Tibial nerve (tissue), 4 donors: ENCODE measurements at places on chromosomes 4 and X. TPM values are rescaled to one million over a fixed set of nuclear protein-coding genes. Genes with fewer than 3 reads are reported as not detected.

GRCh38 chr4:6229095-6229494 lies 28.7 kb upstream of the JAKMIP1 start:
- no peak for DNase-seq

Gene IL15
- 6.7 TPM for total RNA-seq

DNA sequence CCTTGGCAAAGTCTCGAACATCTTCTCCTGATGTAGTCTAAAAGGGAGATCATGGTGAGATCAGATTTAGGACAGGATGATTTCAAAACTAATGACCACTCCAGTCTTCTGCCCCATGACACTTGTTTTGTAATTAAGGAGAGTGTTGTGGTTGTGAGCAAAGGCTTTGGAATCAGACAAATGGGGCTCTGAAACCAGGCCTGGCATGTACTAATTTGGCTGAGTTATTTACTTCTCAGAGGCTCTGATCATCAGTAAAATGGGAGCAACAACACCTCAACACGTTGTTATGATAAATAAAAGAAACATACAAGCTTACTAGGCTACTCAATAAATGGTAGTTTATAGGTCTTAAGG lies 106.9 kb upstream of the FTHL17 start:
- DNase-seq: no peak

Gene F8A2
- not detected for total RNA-seq

Gene NAP1L3
- total RNA-seq: 2.7 TPM

Gene C4orf51
- not detected for total RNA-seq

DNA sequence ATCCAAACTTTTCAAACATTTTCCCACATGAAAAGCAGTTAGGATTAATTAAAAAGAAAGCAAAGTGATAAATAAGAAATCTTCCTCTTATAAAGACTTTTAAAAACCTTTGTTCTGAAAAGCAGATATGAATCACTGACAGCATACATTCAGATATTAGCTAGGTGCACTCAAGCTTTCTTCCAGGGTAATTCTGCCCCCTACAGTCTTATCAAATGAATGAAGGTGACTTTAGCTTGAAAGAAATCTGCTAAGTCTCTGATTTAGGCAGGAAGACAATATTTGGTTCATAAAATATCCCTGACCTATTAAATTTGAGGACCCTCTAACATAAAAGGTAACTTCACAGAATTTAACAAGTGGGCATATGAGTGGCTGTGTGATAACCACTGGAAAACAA lies 209.1 kb upstream of the FAM47A start:
- DNase-seq: no peak

- no peak for DNase-seq
Observed at GRCh38 chr4:69816236-69816635, 43.7 kb downstream of the SULT1E1 start.

DNA sequence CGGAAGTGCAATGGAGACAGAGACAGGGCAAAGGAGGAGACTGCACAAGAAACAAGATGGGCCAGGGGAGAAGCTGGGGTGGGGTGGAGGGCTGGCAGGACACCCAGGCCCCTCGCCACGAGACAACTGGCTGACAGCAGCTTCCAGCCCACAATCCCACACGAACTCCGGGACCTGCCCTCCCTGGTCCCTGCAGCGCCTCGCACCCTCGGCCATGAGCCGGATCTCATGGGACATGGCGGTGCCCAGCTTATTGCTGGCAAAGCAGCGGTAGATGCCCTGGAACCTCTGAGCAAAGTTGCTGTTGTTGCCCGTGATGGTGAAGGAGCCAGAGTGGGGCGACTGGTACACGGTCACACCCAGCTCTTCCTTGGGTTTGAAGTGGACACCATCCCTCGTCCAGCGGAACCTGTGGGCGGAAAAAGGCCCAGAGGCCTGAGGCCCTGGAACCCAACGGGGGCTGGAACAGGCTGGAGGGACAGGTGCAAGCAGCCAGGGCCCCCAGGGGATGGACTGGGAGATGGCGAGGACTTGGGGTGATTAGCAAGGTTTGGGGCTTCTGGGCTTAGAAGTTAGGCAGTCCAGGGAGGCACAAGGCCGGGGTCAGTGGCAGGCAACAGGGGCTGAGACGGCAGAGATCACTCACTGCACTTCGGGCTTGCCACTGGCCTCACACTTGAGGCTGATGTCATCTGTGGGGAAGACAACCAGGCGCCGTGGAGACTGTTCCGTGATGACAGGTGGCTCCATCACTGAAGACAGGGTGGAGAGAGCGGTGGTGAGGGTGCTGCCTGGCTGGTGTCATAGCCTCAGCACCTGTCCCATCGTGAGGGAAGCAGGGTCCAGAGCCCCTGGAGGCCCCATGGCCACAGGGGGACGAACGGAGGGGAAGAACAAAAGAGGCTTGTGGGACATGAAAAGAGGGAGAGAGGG lies 13.8 kb downstream of the L1CAM start:
- no peak for DNase-seq

Gene MAGED1
- total RNA-seq: 51.1 TPM

Gene SLC25A31
- not detected for total RNA-seq

- no peak for DNase-seq
Observed at GRCh38 chr4:189294574-189294973, 646.1 kb upstream of the FRG1 start.

DNA sequence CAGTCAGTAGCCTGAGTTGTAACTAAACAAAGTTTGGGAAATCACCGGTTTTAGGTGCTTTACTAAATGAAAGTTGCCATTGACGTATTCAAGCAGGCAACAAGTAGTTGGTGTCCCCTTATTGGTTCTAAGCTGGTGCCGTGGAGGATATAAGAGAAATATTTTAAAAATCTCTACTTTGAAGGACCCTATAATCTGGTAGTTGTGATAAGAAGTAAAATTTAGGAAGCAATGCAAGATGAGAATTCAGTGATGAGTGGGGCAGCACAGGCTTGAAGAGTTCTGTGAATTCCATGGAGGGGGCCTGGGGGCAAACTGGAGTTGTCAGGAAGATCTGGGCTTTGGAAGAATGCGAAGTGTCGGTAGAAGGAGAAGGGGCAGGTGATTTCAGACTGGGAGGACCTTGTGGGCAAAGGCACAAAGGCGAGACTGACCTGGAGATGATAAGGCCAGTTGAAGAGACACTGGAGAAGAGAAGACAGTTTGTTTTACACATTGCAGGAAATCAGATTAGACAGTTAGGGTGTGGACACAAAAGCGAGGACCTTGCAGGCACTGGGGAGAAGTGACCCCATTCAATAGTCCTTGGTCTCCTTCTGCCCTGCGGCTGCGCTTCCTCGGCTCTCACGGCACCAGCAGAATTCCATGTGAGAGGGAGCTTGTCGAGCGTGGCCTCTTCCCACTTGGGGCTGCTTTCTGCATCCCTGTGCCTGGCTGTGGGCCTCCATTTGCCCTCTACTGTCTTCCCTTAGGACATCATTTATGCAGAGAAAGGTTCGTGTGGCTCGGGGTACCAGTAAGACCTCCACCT lies 1.3 kb downstream of the RHOH start:
- no peak for DNase-seq

GRCh38 chr4:165301833-165302232 lies 25.6 kb upstream of the MSMO1 start:
- no peak for DNase-seq

Gene TCEAL6
- not detected for total RNA-seq

Gene MAGEB1
- total RNA-seq: not detected

DNA sequence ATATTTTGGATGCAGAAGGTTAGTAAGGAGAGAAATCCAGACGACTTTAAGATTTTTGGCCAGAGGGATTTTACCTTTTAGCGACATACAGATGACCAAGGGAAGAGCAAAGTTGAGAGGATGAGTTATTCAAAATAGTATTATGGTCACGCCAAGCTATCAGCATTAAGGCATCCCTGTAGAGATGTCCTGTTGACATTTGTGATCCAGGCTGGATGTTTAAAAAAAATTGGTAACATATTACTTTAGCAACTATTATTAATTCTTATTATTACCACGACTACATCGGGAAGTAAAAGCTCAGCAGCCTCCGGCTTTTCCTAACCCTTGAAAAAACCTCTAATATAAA lies 562 bp upstream of the OSTC start:
- DNase-seq: no peak

- no peak for DNase-seq
Observed at GRCh38 chr4:140834839-140835495, 78.8 kb upstream of the TBC1D9 start.

- DNase-seq: no peak
Observed at GRCh38 chr4:19969492-19969891, 282.2 kb upstream of the SLIT2 start.

Gene GBA3
- total RNA-seq: not detected

Gene STATH
- not detected for total RNA-seq

GRCh38 chrX:72305286-72306084 lies at the start of gene CITED1:
Gene CITED1 (minus strand): TSS chrX:72305914. CDS start chrX:72302869, 3,045 bp downstream.
- DNase-seq: no peak

Gene RTL9
- total RNA-seq: not detected

GRCh38 chrX:78513971-78514738 lies 145.0 kb downstream of the RTL3 start:
- DNase-seq: no peak

Gene SSX4B
- total RNA-seq: not detected

DNA sequence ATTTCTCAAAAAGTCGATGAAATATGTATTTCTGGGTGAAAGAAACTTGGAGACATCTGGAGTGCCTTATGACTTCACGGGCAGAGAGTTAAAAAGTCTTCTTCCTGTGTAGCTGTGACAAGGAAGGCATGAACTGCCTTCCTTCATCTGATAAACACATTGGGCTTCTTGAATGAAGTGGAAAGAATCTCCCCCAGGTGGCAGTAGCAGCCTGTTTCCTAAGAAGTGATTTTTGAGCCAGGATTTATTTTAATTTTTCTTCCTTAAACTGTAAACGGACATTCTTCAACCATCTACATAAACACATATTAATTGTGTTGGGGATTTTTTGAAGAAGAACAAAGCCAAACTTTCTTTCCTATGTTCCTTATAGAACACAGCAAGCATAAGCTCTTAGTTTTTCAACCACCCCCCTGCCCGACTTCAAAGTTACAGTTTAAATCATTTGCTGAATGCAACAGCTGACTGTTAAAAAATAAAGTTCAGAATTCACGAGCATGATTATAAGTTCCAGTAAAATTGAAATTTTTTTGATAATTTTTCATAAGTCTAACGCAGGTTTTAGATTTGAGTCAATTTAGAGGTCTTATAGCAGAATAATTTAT lies 980 bp upstream of the GIMD1 start:
- DNase-seq: peak; percentile 57

Gene MAOA
- 111 TPM for total RNA-seq

DNA sequence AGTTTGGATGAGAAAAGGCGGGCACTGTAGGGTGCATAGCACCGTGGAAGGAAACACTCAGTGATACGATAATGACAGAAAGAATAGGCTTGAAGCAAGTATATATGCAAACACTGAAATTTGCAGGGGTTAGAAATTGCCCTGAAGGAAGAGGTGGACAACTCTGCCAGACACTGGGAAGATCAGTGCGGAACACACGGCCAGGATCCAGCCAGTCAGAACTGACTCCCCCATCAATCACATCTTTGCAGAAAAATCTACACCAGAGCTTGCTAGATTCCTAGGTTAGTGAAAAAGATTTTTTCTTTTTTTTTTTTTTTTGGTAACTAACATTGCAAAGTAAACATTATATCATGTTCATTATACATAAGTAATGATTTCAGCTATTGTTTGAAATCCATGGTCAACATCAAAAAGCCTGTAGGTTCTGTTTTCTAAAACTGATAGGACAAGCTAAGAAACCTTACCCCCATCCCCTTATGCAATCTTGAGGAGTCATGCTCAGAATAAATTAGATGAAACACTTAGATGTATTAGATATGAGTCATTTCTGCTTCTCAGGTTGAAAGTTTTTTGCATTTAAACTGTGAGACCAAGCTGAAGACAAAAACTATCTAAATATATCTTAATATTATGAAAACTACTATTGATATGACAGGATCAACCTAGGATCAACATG lies 38.9 kb downstream of the TRIML1 start:
- DNase-seq: no peak

Gene LANCL3
- 0.22 TPM for total RNA-seq

GRCh38 chr4:184153781-184154180 lies 63.9 kb downstream of the ENPP6 start:
- no peak for DNase-seq

Gene VGLL1
- not detected for total RNA-seq

GRCh38 chrX:68114573-68115129 lies 318.6 kb downstream of the OPHN1 start:
- no peak for DNase-seq

Gene CENPI
- total RNA-seq: 2.1 TPM

- peak; percentile 7 for DNase-seq
Observed at GRCh38 chrX:11757719-11758399, at the start of gene MSL3. Gene MSL3 (plus strand): TSS chrX:11758237. CDS start chrX:11758264, 27 bp downstream.

- DNase-seq: no peak
Observed at GRCh38 chrX:17719711-17720110, 17.6 kb upstream of the SCML1 start.

- DNase-seq: no peak
Observed at GRCh38 chr4:8913121-8913857, 41.6 kb upstream of the HMX1 start.
